ENCODE measurements at places on chromosomes 2 and 18.

DNA sequence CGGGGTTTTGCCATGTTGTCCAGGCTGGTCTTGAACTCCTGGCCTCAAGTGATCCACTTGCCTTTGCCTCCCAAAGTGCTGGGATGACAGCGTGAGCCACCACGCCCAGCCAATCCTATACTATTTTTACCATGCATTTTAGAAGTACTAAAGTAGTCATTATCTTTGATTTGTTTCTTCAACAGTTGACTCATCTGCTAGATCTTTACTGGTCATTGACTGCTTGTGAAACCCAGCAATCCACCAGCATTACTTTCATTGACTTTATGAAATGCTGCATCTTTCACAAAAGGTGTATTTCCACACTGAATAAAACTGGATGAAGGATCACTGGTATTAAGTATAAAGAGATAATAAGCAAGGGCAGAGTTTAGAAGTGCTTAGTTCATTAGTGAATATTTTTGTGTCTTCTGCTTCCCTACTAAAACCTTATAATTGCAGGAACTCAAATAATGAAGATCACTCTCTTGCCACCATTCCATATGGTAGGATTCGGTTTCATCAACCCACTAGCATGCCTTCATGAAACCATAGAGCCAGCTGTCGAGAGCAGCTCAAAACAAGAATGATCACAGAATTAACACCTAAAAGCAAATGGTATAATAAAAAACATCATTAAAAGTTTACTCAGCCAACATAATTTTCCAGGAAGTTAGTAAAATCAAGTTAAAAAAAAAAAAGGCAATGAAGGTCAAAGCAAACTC is 33.1 kb downstream of the IRS1 start:
- no peaks in the 10 kb centered on the region for H3K36me3 ChIP-seq
- H3K27ac ChIP-seq, result no peak overlapping the region
- no peak overlapping the region for H3K4me3 ChIP-seq
- peaks cover 63% of the 10 kb centered on the region for H3K4me1 ChIP-seq

DNA sequence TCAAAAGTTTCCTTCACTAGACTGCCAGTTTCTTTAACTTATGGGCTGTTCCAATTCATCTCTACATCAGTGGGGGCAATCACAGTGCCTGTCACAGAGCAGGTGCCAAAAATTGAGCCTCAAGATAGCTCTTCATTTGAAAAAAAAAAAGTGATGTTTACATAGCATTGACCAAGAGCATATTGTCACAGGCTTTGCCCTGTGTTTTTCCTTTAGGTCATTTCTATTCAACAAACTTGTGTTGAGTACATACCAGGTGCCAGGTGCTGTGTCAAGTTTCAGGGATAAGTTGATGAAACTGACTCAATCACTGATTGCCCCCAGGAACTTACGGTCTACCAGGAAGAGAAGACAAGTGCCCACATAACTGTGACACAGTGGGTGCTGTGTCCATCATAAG is 22.2 kb upstream of the NT5C1B start:
- H3K4me1 ChIP-seq, result peaks cover 5% of the 10 kb centered on the region
- H3K36me3 ChIP-seq, result no peaks in the 10 kb centered on the region

DNA sequence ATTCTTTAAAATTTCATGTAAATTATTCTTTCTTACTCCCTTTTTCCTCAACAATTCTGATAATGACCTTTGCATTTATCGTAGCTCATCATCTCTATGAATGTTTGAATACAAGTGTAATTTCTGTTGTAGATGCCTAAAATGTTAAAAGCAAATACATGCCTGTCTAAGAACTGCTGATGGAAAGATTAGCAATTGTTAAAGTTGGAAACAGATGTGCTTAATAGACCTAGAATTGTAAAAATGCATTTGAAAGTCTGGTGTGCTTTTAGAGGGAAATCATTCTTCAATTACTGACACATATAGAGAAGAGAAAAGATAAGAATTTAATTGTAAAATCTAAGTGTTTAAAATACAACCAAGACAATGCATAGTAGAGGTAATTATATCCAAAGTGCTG is 50.4 kb downstream of the CCDC102B start:
- DNase-seq, result no peak
- H3K4me1 ChIP-seq, result no peaks in the 10 kb centered on the region
- no peak overlapping the region for H3K27ac ChIP-seq
- no peaks in the 10 kb centered on the region for H3K36me3 ChIP-seq
- H3K27me3 ChIP-seq, result no peaks in the 10 kb centered on the region

GRCh38 chr18:12929477-12930083 is 18.2 kb upstream of the SEH1L start:
- H3K36me3 ChIP-seq, result no peaks in the 10 kb centered on the region
- no peak overlapping the region for H3K4me3 ChIP-seq
- no peak for DNase-seq
- H3K27ac ChIP-seq, result no peak overlapping the region

- DNase-seq, result no peak
- H3K36me3 ChIP-seq, result no peaks in the 10 kb centered on the region
- H3K4me3 ChIP-seq, result no peak overlapping the region
- H3K27ac ChIP-seq, result no peak overlapping the region
These were observed 209.3 kb upstream of the NCKAP5 start for GRCh38 chr2:133777574-133777960.

All from thoracic aorta (tissue), 2 donors.